ENCODE measurements at places on chromosomes 2 and 18.

- DNase-seq = no peak
Measured at GRCh38 chr2:240647503-240648154, 22.3 kb downstream of the GPR35 start.

GRCh38 chr18:26865557-26865956, at the start of gene AQP4:
Gene AQP4, minus strand, starts transcription at chr18:26865707. Its CDS starts 18 bp downstream, at chr18:26865689.
- DNase-seq = no peak

GRCh38 chr2:228731517-228731916, 539.6 kb downstream of the PID1 start:
- DNase-seq = no peak

DNA sequence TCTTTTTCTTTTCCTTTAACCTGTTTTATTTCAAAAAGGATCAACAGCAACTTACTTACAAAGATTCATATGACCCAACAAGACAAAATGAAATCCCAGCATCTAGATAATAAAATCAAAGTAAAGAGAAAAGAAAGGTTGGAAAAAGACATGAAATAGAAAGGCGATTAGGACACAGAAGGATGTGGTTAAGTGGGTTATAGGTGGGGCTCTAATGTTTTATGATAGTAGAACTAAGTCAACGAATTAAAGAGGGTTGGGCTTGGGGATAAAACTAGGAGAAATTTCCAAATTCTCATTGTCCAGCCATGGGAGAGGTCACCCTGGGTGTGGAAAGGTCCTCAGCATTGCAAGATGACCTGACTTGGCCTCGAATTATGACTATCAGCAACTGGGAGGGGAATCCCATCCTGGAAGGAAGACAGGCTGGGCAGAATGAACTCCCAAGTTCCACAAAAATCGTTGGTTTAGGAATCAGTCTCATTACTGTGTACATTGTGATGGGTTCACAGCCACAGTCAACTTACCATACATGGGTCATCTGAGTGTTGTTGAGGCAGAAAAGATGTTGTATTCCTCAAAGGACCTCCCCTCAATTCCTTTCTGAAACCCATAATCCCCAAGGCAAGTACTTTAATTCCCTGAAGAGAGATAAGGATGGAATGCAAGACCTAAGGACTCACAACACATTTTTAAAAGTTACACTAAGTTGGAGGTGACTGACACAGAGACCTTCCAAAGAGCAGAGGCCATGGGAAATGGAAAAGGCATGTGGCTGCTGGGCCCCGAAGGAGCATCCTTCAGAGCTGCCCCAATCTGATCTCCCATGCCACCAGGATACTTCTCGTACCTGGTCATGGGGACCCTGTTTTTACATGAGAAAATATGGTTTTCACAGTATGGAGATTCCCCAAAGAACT, 167.6 kb downstream of the UXS1 start:
- no peak for DNase-seq

DNA sequence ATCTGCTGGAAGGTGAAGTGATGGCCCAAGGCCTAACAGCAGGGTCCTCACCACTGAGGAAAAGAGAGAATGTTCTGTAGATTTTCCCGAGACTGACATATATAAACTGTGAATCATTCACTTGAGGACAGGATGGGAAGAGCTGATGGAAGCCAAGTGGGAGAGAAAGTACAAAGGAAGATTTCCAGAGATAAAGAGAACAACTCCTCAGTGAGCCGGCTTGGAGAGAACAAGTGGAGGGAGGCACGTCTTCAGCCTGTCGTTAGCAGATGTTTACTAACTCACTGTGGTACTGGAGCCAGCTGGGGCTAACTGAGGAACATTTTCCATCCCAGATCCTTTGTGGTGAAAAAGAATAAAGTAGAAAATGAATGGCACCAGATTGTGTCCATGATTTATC, 552.9 kb upstream of the TNP1 start:
- no peak for DNase-seq

Measured in activated CD4-positive, alpha-beta T cell treated with anti-CD3 and anti-CD28 coated beads for 24 hours (primary cell).